Activated naive CD4-positive, alpha-beta T cell treated with anti-CD3 and anti-CD28 coated beads for 36 hours (primary cell): ENCODE measurements at places on chromosomes 1 and 21. TPM values are rescaled to one million over a fixed set of nuclear protein-coding genes. Genes with fewer than 3 reads are reported as not detected.

Gene AMPD1
- total RNA-seq = not detected

Gene DMRTA2
- total RNA-seq = 0.07 TPM

Gene IRF6
- total RNA-seq = 0.64 TPM

Gene RUNX1
- total RNA-seq = 41.0 TPM

Gene DNALI1
- total RNA-seq = not detected

Gene CXADR
- 0.52 TPM for total RNA-seq

Gene FAM72C
- total RNA-seq = 43.4 TPM

Gene TESK2
- total RNA-seq = 6.7 TPM

Gene KPRP
- total RNA-seq = not detected

Gene PCNT
- 42.7 TPM for total RNA-seq

GRCh38 chr1:94827434-94827833 lies 7.3 kb downstream of the SLC44A3 start:
- H3K27ac ChIP-seq = no peak overlapping the region
- no peaks in the 10 kb centered on the region for H3K36me3 ChIP-seq
- H3K4me1 ChIP-seq = no peaks in the 10 kb centered on the region
- no peak overlapping the region for H3K4me3 ChIP-seq
- no peak for DNase-seq

GRCh38 chr1:174480324-174480723 lies 32.6 kb downstream of the GPR52 start:
- DNase-seq = no peak
- peaks cover 2% of the 10 kb centered on the region for H3K36me3 ChIP-seq
- no peak overlapping the region for H3K27ac ChIP-seq
- no peaks in the 10 kb centered on the region for H3K27me3 ChIP-seq

DNA sequence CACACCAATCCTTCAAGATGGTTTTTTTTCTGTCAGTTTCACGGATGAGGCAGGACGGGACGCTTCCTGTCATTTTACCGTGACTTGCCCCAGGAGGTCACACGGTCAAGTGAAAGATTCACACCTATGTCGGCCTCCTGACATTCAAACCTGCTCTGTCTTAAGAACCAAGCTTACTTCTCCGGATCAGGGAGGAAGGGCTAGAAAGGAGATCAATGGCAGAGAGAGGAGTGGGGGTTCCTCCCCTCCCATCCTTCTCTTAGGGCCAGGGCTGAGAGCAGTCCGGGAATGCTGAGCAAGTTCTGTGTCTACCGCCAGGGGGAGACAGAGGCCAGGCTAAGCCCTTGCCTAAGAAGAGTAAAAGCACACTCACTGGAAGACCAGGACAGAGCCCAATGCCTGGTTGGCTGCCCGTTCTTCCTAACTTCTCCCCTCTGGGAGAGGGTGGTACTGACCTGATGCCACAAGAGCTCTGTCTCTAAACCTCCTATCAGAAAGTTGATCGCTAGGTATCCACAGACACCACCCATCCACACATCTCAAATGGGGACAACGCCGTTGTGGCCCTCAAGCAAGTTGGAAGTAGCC lies 1.1 kb upstream of the PPM1J start:
- peaks cover 24% of the 10 kb centered on the region for H3K4me1 ChIP-seq
- peak overlapping the region; percentile 78 for H3K4me3 ChIP-seq
- peak; percentile 90 for DNase-seq

DNA sequence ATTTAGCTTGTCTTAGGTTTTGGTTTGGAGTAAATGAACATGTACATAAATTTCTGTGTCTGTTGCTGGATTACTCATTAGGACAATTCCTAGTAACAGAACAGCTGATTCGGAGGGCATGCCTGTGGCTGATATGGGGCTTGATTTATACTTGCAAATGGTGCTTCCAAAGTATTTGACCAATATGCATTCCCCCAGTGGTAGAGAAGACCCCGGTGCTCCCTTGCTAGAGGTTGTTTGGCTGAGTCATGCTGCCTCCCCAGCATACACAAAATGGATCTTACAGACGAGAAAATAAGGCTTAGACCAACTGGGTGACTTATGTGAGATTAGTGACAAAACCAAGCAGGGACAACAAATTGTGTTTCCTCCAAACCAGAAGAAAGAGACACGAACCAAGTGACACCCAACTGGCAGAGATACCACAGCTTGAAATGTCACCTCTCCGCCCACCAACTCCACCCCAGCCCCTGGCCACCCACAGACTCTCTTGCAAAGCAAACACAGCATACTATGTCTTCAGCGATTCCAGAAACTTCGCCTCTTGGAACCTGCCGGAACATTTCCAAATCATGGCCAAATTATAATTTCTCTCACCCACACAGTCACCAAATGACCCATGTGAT lies 75.9 kb upstream of the ETS2 start:
- peaks cover 5% of the 10 kb centered on the region for H3K27me3 ChIP-seq
- DNase-seq = no peak
- no peak overlapping the region for H3K27ac ChIP-seq
- H3K4me3 ChIP-seq = no peak overlapping the region
- H3K36me3 ChIP-seq = no peaks in the 10 kb centered on the region

- no peak overlapping the region for H3K27ac ChIP-seq
- no peaks in the 10 kb centered on the region for H3K4me1 ChIP-seq
- no peak for DNase-seq
- no peaks in the 10 kb centered on the region for H3K36me3 ChIP-seq
- no peak overlapping the region for H3K4me3 ChIP-seq
Observed at GRCh38 chr1:211874521-211875347, 44.2 kb upstream of the LPGAT1 start.

DNA sequence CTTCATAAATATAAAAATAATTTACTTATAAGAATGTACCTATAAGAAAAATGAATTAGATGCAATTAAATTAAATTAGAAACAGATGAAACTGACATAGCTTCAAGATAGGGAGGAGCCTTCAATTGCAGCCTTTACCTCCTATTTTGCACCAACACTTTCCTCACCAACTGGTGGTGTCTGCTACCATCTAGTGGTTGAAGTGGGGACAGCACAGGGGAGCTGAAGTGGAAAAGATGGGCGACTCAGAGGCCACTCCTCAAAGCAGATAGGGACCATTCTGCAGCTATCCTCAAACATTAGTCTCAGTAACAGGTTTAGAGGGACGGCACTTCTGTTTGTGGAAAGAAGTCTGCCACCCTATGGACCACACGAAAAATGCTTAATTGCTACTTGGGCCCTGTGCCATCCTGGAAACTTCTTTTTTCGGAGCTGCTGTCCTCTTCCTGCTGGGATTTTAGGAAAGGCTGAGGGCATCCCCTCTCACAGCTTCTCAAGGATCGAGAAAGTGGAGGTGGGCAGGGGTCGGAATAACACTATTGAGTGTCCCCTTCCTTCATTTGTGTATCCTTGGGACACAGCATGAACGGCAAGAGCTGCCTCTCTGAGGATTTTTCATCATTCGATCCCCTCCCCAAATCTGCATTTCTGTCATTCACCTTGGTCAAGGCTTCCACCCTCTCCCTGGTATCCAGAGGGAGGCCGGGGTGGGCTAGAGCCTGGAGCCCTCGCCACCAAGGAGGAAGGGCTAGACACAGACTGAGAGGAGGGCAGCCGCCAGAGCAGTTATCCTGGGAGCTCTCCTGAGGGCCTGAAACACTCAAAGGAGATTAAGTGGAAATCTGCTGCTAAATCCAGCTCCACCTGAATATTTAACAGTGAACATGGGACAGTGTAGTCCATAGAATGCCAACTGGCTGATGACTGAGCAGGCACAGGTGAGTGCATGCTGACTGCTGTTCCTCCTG lies 9.6 kb downstream of the PROK1 start:
- no peak overlapping the region for H3K27ac ChIP-seq
- no peaks in the 10 kb centered on the region for H3K4me1 ChIP-seq
- peak; percentile 93 for DNase-seq

GRCh38 chr1:50605186-50605875 lies 182.1 kb upstream of the DMRTA2 start:
- no peaks in the 10 kb centered on the region for H3K4me1 ChIP-seq
- no peak overlapping the region for H3K27ac ChIP-seq
- no peaks in the 10 kb centered on the region for H3K27me3 ChIP-seq
- peak; percentile 31 for DNase-seq

GRCh38 chr1:18109756-18110597 lies 2.4 kb downstream of the IGSF21 start:
- H3K4me1 ChIP-seq = peaks cover 12% of the 10 kb centered on the region
- no peak overlapping the region for H3K27ac ChIP-seq
- H3K4me3 ChIP-seq = no peak overlapping the region
- H3K27me3 ChIP-seq = peaks cover 66% of the 10 kb centered on the region

GRCh38 chr1:41003127-41003639 lies 18.3 kb downstream of the SLFNL1 start:
- no peaks in the 10 kb centered on the region for H3K27me3 ChIP-seq
- peaks cover 61% of the 10 kb centered on the region for H3K36me3 ChIP-seq
- no peak for DNase-seq
- H3K4me3 ChIP-seq = no peak overlapping the region

GRCh38 chr1:62467092-62467491 lies 30.2 kb downstream of the USP1 start:
- no peak overlapping the region for H3K4me3 ChIP-seq
- DNase-seq = no peak
- no peaks in the 10 kb centered on the region for H3K4me1 ChIP-seq
- H3K27ac ChIP-seq = no peak overlapping the region
- H3K36me3 ChIP-seq = peaks cover 50% of the 10 kb centered on the region
- no peaks in the 10 kb centered on the region for H3K27me3 ChIP-seq

- no peaks in the 10 kb centered on the region for H3K36me3 ChIP-seq
- no peaks in the 10 kb centered on the region for H3K27me3 ChIP-seq
- DNase-seq = no peak
- H3K4me1 ChIP-seq = peaks cover 3% of the 10 kb centered on the region
Observed at GRCh38 chr1:76115171-76115570, 40.6 kb downstream of the ST6GALNAC3 start.

- peak overlapping the region; percentile 19 for H3K27ac ChIP-seq
- H3K4me3 ChIP-seq = no peak overlapping the region
- peaks cover 20% of the 10 kb centered on the region for H3K36me3 ChIP-seq
- no peak for DNase-seq
- H3K27me3 ChIP-seq = no peaks in the 10 kb centered on the region
Observed at GRCh38 chr1:167333124-167333523, 112.4 kb downstream of the POU2F1 start.

DNA sequence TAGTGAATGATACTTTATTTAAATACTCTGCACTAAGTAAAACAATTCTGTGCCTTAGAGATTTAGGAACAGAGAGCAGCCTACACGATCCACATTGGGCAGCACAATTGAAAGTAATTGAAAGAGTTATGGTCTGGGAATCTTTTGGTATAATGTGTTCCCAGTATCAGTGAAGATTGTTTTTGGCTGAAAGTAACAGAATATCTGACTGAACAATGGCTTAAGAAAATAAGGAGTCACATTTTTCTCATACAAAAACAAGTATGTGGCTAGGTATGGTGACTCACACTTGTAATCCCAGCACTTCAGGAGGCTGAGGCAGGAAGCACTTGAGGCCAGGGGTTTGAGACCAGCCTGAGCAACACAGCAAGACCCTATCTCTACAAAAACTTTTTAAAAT lies 306.2 kb downstream of the NFIA start:
- no peaks in the 10 kb centered on the region for H3K36me3 ChIP-seq
- H3K4me3 ChIP-seq = no peak overlapping the region
- H3K4me1 ChIP-seq = no peaks in the 10 kb centered on the region
- no peaks in the 10 kb centered on the region for H3K27me3 ChIP-seq

DNA sequence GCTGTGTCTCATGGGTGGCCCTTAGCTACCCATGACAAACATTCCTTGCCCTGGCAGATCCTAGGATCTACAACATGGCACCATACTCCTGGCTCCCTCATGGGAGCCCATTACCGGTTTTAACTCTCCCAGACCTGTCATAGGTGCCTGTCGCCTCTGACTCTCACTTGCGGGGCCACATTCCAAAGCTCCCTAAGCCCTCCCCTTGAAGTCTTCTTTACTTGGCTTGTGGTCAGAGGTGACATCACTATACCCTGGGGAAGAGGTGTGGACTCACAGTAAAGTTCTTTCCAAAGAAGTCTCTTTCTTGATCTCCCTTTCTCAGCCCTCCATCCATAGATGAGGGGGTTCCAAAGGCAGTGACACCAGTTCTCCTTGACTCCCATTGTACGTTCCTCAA lies 5.4 kb upstream of the SLAMF9 start:
- no peaks in the 10 kb centered on the region for H3K36me3 ChIP-seq
- no peak for DNase-seq
- peaks cover 4% of the 10 kb centered on the region for H3K4me1 ChIP-seq
- no peak overlapping the region for H3K27ac ChIP-seq

GRCh38 chr1:171717062-171717718 lies 24.7 kb downstream of the VAMP4 start:
- no peak for DNase-seq
- H3K4me1 ChIP-seq = peaks cover 4% of the 10 kb centered on the region
- H3K36me3 ChIP-seq = peaks cover 4% of the 10 kb centered on the region
- no peaks in the 10 kb centered on the region for H3K27me3 ChIP-seq
- H3K4me3 ChIP-seq = no peak overlapping the region
- no peak overlapping the region for H3K27ac ChIP-seq

DNA sequence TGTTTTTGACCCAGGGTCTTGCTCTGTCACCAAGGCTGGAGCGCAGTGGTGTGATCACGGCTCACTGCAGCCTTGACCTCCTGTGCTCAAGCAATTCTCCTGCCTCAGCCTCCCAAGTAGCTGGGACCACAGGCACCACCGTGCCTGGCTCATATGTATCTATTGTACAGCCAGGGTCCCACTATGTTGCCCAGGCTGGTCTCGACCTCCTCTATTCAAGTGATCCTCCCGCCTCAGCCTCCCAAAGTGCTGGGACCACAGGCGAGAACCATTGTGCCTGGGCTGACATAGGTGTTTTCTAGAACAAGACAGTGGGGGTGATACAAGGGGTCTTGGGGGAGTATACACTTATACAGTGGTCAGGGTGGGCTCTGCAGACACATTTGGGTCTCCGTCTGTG lies 17.5 kb downstream of the FTCD start:
- DNase-seq = no peak
- no peaks in the 10 kb centered on the region for H3K27me3 ChIP-seq
- H3K27ac ChIP-seq = no peak overlapping the region
- H3K36me3 ChIP-seq = no peaks in the 10 kb centered on the region
- peaks cover 2% of the 10 kb centered on the region for H3K4me1 ChIP-seq
- no peak overlapping the region for H3K4me3 ChIP-seq

- no peaks in the 10 kb centered on the region for H3K27me3 ChIP-seq
- no peak for DNase-seq
- H3K4me1 ChIP-seq = no peaks in the 10 kb centered on the region
- H3K36me3 ChIP-seq = no peaks in the 10 kb centered on the region
Observed at GRCh38 chr21:18354947-18355346, 48.6 kb downstream of the TMPRSS15 start.

- peaks cover 40% of the 10 kb centered on the region for H3K4me1 ChIP-seq
- H3K27ac ChIP-seq = no peak overlapping the region
- DNase-seq = no peak
- no peak overlapping the region for H3K4me3 ChIP-seq
- no peaks in the 10 kb centered on the region for H3K27me3 ChIP-seq
- H3K36me3 ChIP-seq = no peaks in the 10 kb centered on the region
Observed at GRCh38 chr1:182085726-182086125, 24.2 kb upstream of the ZNF648 start.

GRCh38 chr1:162670928-162671663 lies 38.8 kb downstream of the DDR2 start:
- no peak for DNase-seq
- H3K27ac ChIP-seq = no peak overlapping the region
- no peak overlapping the region for H3K4me3 ChIP-seq
- H3K4me1 ChIP-seq = no peaks in the 10 kb centered on the region
- peaks cover 2% of the 10 kb centered on the region for H3K27me3 ChIP-seq
